ENCODE measurements at places on chromosomes 1 and 21.
A peak's percentile ranks its signal among the peaks of the same experiment; 100 is the strongest.

- no peak for DNase-seq
Measured at GRCh38 chr1:37068260-37068659, 33.9 kb upstream of the GRIK3 start.

GRCh38 chr1:205162301-205162700, 40.5 kb upstream of the RBBP5 start:
- no peak for DNase-seq

DNA sequence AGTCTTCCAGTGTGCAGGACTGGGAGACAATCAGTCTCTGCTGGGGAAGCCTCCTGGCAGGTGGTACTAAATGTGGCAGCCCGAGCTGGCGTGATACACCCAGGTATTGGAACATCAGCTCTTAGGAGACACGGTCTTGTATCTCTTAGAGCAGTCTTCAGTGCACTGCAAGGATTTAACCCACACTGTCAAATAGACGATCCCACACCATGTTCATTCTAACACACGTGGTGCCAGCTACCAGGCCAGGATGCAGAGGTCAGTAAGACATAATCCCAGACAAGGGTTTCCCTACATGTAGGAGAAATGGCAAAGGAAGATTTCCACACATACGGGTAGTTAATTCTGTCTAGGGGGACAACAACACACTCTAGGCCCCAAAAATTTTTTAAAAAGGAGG, 8.7 kb downstream of the TRIM11 start:
- DNase-seq: no peak

GRCh38 chr1:23428136-23428905, 3.8 kb upstream of the TCEA3 start:
- DNase-seq: no peak

DNA sequence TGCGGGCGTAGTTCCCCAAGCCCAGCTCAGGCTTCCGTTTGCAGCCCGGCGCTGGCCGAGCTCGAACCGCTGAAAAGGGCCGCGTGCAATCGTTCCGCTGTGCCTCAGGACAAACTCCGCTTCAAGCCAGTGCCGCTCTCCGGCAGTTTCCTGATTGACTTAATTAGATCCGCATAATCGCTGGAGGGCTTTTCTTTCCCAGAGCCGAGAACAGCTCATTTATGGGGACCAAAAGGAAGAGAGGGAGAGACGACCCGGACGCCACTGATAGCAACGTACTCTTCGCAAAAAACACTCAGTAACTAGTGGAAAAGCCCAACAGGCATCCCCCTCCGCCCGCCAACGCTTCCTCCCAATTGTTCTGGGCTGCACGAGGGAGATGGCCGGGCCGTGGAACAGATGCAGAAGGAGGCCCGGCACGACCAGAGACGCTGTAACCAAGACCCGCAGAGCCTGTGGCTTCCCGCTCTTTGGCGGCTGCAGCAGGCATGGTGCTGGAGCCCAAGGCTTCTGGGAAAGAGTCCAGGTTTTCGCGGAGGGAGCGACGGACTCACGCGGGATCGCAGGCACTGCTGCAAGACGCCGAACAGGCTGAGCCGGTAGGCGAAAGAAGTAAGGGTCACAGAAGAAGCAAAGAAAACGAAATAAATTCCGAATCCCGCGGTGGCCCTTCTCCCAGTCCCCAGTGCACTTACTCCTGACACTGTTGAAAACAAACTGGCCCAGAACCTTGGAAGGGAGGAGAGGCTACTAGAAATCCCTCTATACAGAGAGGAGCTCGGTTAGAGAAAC, 3.6 kb upstream of the FOXD2 start:
- no peak for DNase-seq

- DNase-seq: no peak
Measured at GRCh38 chr1:65650682-65651081, 142.0 kb upstream of the PDE4B start.

DNA sequence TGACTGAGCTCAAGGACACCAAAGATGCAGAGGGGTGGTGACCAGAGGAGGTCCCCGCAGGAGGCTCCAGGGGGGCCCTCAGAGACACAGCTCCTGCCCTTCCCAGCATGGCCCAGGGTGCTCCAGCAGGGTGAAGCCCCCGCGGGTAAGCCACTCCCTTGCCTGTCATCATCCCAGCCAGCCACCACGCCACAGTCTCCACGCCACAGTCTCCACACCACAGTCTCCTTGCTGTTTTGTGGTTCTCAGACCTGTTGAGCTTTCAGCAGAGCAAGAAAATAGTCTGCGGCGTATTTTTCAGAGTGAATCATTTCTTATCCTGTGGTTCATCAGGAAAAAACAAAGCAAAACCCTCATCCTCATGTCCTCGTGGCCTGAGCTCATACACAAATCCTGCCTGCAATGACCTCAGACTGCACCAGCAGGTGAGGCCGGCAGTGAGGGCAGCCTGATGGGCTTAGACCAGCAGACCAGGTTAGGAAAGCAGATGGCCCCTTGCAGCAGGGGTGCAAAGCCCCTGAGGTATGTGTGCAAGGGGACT, 25.7 kb upstream of the ABCG1 start:
- DNase-seq: peak; percentile 37

GRCh38 chr1:239617259-239617658, 230.9 kb downstream of the CHRM3 start:
- DNase-seq: no peak

DNA sequence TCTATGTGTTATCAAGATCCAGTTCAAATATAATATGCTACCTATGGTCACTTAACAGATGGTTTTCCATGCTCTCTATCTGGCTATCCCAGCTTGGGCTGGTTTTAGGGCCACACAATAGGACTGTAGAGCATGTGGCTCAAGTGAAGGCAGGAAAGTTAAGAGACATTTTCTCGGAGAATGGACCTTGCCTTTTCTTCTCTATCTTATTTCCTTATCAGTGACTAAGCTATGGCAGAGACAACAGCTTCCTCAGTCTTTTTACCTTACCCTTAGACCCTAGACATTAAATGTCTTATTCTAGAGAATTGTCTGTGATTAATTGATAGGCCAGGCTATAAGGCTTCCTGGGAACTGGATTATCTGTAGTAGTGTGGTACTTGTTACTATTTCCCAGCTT, 28.1 kb downstream of the CD101 start:
- no peak for DNase-seq

- DNase-seq: no peak
Measured at GRCh38 chr1:28644494-28644893, 1.6 kb upstream of the TAF12 start.

GRCh38 chr1:156546267-156546666, 26.1 kb downstream of the IQGAP3 start:
- DNase-seq: no peak

DNA sequence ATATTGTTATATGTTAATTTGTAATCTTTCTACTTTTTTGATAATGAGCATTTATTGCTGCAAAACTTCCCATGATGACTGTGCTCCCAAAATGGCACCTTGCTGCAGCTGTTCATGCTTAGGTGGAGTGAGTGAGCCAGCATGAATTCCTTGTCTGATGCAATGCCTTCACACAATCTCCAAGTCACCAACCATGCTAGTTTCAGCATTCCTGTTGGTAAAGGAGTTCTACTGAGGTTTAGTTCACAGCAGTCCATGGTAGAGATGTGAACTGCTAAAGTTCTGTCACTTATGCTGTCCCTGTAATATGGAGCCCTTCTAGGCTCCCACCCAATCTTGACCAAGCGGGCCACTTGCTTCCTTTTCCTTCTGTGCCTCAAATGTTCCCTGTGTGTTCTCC, 26.2 kb upstream of the PRKACB start:
- no peak for DNase-seq

GRCh38 chr1:172442404-172442803, 1.5 kb downstream of the PIGC start:
- DNase-seq: no peak

GRCh38 chr21:39523915-39524314, 72.1 kb downstream of the SH3BGR start:
- DNase-seq: no peak

- DNase-seq: no peak
Measured at GRCh38 chr1:220809704-220810103, 23.0 kb downstream of the MTARC1 start.

DNA sequence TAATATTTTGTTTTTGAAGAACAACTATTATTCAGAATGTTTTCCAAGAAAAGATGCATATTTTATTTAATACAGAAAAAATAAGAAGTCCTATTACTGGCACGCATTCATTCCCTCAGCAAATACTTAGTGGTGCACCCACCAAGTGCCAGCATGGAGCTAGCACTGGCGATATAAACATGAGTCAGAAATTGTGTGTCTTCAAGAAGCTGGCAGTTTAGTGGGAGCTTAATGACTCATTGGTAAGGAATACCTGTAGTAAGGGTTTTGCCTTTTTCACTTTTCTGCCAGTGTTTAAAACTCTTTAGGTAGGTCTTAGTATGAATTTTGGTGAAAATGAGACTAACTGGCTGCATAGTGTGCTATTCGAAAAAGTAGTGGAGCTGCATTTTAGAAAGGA, 6.3 kb downstream of the MAGI3 start:
- no peak for DNase-seq

- no peak for DNase-seq
Measured at GRCh38 chr1:184788970-184789369, 34.3 kb upstream of the EDEM3 start.

DNA sequence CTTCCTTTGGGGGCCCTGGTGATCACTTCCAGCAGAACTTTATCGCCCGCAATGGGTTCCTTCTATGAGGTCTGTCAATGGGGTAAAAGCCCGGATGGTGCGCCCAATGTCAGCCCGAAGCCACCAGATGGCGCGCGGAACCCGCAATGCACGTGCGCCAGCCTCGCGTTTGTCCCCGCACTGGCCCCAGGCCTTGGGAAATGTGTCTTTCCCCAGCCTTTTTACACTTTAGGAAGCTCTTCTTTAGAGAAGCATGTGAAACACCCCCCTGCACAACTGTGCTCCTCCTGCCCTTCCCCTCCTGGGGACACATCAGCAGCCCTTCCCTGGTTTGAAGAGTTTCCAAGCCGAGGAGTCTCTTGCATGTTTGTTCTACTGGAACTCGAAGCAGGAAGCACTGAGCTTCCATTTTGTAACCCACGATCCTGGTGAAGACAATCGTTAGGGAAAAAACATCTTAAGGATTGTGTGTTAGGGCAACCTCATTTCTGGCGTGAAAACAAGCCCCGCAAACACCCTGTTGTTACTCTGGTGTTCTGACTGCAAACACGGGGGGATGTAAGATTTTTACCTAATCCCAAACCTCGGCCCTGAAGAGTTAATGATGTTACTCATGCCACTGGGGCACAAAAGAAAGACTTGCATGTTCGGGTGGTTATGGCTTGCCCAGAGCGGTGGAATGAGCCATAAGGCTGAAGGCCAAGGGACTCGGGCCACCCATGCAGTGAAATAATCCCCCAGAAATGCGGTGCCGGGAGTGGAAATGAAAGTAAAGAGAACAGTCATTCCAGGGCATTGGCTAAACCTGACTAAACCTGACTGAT, 20.4 kb upstream of the TARBP1 start:
- DNase-seq: peak; percentile 85

- no peak for DNase-seq
Measured at GRCh38 chr21:31903896-31904295, 31.1 kb downstream of the HUNK start.

GRCh38 chr1:200166411-200166810, 138.9 kb downstream of the NR5A2 start:
- no peak for DNase-seq

GRCh38 chr1:203304391-203304918, 864 bp upstream of the BTG2 start:
- no peak for DNase-seq

DNA sequence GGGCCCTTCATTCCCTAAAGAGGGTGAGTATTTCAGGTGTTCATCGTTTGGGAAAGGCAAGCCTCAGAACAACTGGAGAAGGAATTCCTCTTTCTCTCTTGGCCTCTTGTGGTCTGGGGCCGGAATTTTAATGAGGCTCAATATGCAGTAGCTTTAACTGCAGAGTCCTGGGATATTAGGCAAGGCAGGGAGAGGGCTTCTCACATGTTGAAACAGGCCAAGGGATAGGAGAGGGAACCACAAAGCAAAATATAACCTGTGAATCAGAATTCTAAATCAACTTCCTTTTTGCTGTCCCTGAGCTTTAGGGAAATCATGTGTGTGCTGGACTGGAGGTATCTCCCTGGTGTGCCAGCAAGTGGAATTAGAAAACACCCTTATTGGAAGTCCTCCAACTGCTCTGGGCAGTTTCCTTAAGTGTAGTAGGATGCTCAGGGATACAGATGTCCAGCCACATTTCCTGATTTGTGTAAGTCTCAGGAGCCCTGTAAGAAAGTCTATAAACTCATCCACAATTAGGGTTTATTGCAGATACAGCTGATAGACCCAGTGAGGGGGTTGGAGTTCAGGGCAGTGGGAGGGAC, 215.8 kb upstream of the ZRANB2 start:
- DNase-seq: no peak

- no peak for DNase-seq
Measured at GRCh38 chr1:28139025-28139712, 37.3 kb downstream of the PTAFR start.
